ENCODE measurements at places on chromosomes 1 and 21.

- no peak for DNase-seq
Observed at GRCh38 chr1:180241716-180242544, 11.9 kb downstream of the LHX4 start.

DNA sequence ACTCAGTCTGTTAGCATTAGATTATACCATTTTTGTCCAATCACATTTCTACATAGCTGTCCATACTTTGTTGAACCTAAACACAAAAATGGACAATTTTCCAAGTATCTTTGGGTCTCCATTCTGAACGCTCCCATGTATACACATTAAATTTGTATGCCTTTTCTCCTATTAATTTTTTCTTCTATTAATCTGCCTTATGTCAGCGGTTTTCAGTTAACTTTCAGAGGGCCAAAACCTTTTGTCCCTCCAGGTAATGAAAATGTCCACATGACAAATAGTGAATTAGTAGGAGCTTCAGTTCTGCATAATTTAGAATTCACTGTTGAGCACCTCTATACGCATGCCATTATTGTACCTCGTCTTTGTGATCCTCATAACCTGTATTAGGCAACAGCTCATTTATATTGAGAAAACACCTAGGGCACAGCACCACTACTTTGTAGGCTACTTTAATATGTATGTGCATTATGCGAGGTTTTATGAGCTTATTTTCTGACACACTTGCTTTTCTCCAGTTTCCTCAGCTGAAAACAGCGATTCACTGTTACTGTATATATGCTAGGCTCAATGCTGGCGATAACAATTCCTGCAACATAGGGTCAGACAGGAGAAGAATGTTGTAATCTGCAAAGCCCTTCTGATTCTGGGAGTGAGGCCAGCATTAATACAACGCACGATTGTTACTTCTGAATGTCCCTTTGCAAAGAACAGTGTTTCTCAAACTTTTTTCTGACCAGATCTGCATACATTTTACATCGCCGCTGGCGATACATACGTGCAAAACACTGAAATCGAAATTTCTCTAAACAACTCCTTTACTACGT, 1.1 kb upstream of the ABCD3 start:
- no peak for DNase-seq

DNA sequence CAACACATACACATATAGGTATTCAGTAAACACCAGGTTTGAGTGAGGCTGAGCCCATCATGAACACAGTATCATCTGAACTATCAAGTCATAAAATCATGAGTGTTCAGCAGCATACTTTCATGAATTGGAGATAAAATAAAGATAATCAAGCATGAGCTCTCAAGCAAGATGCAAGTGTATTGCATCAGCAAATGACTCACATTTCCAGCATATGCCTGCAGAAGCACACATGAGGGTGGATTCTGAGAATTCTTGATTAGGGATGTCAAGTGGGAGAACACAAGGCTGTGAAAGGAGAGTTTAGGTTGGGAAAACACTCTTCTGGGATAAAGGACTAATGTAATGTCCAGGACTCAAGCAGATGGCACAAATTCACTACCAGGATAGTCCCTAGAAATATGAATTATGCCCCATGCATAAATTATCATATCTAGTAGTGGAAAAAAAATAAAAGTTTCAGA, 299.2 kb downstream of the SRGAP2C start:
- no peak for DNase-seq

- no peak for DNase-seq
Observed at GRCh38 chr1:167756730-167757405, 35.1 kb downstream of the MPZL1 start.

- DNase-seq, result no peak
Observed at GRCh38 chr1:46180082-46180616, 3.9 kb upstream of the P3R3URF start.

DNA sequence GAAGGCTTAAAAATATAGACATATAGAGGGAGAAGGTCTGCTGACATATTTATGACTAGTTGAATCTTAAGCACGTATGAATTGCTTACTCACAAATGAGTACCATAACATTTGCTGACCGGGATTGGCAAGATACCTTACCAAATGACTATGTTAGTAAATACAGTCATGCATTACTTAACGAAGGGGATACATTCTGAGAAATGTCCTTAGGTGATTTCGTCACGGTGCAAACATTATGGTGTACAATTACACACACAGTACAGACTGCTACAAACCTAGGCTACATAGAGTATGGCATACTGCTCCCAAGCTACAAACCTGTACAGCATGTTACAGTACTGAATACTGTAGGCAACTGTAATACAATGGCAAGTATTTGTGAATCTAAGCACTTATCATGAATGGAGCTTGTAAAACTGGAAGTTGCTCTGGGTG, 19.4 kb upstream of the UBE2U start:
- DNase-seq, result no peak

DNA sequence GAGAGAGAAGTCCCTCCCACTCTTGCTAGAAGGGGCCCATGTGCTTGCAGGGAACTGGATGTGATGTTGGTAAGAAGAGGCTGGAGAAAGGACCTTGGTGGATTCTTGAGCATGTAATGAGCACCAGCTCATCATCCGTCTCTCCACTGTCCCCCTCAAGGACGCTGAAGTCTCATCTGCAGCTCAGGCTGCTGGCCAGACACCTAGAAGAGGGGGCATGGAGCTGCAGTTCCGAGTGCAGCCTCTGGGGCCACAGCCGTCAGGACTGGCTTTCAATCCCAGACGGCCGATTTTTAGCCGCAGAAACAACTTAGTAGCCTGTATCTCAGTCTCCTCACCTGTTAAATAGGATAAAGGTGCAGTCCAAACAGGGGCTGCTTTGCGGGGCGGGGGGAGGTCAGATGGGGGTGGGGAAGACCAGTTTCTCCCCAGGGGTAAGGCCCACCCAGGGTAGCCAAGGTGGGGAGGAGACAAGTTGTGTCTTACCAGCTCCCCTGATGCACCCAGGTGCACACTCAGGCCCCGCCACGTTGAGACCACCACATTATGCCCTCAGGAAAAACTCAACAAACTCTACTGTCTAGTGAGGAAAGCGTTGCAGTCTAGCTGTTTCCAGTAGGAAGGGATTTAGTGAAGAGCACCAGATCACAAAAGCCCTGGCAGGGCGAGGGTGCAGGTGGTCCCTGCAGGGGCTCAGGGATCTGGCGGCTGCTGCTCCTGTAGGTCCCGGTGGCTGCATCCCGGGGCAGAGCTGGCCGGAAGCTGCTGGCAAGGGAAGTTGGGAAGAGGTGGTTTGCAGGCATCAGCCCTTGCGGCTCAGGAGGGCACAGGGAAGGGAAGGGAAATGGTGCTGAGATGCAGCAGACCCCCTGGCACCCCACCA, 29.5 kb downstream of the LDLRAP1 start:
- DNase-seq, result no peak

Measured in Jurkat, Clone E6-1 (cell line).